HT-29 (cell line): ENCODE measurements at places on chromosomes 7 and 10. TPM values are rescaled to one million over a fixed set of nuclear protein-coding genes. Genes with fewer than 3 reads are reported as not detected.

Gene FKBP9
- 63.5 and 77.2 TPM in 2 replicates for total RNA-seq

Gene STEAP2
- total RNA-seq: 8.2 and 13.8 TPM in 2 replicates

Gene TSPAN14
- total RNA-seq: 58.3 and 65.1 TPM in 2 replicates

DNA sequence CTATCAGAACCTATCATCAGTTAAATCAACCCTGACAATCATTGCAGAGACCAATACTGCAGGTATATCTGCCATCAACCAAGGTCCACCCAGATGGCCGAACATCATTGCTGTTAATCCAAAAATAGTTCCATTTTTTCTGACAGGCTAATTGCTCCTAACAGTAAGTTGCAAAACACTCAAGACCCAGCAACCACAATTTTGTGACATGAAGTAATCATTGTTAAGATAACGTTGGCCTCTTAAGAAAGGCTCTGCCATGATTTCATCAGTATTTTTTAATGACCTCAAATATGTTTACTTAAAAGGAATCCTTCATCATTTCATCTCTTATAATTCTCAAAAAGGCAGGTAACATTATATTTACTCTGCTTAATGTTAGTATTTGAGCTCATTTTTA, 553.4 kb upstream of the POM121L12 start:
- no peak for DNase-seq

Gene RSPH10B
- total RNA-seq: 4.4 TPM in 1 of 2 replicates, not detected in the other

DNA sequence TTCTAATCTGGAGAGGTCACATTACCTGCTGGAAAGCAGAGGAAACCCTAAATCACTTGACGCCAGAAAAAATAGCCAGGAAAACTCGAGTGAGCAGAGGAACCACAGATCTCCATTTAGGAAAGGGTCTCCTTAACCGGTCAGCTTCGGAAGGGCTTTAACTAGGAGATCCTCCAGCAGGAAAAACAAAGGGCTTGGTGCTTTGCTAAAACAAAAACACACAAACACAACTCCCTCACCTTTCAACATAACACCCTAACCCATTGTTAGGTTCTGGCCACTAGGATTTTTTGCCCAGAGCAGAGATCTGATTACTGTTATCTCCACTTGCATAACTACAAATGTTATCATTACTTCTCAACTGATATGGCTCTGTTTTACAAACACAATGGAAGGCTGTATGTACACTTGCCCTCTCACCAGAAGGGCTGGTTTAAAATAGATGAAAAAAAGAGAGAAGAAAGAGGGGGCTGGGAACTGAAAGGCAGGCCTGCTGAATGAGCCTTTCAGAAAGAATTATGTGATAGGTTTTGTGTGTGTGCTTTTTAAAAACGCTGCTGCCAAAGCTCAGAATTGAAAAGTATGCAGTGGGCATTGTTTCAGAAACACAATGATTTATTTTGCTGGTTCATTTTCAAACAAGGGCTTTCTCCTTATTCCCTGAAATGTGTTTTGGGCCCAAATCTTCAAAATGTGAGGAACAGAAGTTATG, 161.5 kb downstream of the FGFR2 start:
- no peak for DNase-seq

Gene C10orf105
- total RNA-seq: 0.20 TPM in 1 of 2 replicates, not detected in the other

GRCh38 chr7:27875061-27875460, 135.1 kb downstream of the TAX1BP1 start:
- DNase-seq: no peak

Gene ATP6V0E2
- total RNA-seq: 92.6 and 93.3 TPM in 2 replicates

DNA sequence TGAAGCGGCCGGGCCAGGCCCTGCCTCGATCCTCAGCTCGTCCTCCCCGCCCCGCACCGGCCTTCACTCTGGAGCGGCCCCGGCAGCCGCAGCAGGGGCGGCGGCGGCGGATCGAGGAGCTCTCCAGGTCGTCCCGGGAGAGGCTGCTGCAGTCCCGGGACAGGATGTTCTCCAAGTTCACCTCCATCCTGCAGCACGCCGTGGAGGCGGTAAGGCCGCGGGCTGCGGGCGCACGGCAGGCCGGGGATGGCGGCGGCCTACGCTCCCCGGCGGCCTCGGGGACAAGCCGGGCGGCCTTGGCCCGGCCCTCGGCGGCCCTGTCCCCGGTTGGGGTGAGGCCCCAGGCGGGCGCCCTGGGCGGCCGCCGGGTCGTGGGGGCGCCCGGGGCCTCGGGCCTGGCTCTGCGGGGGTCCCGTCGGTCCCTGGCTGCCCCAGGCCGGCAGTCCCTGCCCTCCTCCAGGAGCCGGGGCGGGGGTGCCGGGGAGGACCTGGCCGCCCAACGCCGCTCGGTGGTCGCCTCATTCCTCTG, 399 bp downstream of the FHIP2A start:
- DNase-seq: no peak

Gene HERPUD2
- total RNA-seq: 20.3 and 20.8 TPM in 2 replicates

Gene KCND2
- not detected in 2 replicates for total RNA-seq

DNA sequence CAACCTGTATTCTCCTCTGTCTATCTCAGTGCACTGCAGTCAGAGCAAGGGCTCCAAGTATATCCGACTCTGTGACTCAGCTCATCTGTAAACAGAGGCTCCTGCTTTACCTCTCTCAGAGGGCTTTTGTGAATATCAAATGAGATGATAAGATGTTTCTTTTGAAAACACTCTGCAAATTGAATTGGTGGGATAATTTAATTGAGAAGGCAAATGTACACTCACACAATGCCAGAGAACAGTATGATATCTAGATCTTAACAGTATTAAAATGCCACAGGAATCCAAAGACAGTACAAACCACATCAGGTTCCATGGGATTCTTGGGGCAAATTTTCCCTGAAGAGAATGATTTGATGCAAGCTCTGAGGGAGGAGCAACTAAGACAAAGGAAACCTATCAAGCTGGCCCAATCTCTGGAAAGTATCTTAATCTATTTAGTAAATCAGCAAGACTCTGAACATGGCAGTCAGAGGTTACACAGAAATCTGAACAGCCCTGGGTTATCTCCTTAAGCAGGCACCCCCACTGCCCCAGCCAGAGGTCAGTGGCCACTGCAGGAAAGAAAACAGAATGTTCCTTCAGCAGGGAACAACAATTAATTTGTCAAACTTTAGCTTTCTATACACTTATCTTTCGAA, 45.9 kb downstream of the DOCK4 start:
- peak; percentile 41 for DNase-seq

Gene GIGYF1
- total RNA-seq: 44.6 and 46.9 TPM in 2 replicates

Gene KCNH2
- total RNA-seq: 2.2 and 2.8 TPM in 2 replicates

DNA sequence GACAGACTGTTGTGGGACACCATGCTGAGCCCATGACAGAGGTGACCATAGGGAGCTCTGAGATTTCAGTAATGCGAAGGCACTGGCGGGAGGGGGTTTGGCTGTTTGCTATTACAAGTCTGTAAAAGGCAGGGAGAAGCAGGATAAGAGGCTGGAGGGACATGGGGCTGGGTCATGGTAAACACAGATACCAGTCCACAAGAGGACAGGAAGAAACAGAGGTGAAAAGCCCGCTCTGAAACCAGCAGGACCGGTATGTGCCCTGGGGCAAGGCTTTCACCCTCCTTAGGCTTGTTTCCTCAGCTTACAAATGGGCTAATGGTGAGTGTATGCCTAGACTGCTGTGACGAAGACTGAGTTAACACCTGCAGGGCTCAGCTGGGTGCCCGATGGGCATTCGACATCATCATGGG, 34.1 kb downstream of the ANXA11 start:
- no peak for DNase-seq

Gene ARHGEF35
- total RNA-seq: 7.5 and 12.7 TPM in 2 replicates

DNA sequence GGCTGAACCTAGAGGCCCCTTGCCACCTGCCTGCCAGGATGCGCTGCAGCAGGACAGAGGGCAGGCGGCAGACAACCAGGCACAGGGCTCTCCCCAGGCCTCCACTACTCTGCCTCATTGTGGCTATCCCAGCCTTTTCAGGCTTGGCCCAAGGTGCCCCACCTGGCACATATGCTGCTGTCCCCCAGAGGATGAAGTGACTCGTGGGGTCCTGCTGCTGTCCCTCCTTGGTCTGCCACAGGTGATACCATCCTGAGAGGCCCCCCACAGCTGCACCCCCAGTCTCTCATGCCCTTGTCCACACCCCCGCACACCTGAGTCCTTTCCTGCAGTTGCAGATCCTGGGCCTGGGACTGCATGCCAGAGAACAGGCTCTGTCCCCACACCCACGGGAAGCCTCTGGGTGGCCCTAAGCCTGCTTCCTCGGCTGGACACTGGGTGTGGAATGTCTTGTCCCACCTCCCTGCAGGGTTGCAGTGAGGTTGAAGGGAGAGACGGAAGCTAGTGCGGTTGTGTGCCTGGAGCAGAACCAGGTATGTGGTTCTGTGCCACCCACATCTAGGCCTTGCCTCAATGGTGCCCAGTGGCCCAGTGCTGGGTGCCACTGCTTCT, 55.3 kb downstream of the RASGEF1A start:
- DNase-seq: no peak

Gene SPDYE5
- not detected in 2 replicates for total RNA-seq

Gene CAV2
- total RNA-seq: 14.0 and 14.8 TPM in 2 replicates

- DNase-seq: no peak
These were observed 38.0 kb downstream of the USP6NL start for GRCh38 chr10:11573497-11573896.

DNA sequence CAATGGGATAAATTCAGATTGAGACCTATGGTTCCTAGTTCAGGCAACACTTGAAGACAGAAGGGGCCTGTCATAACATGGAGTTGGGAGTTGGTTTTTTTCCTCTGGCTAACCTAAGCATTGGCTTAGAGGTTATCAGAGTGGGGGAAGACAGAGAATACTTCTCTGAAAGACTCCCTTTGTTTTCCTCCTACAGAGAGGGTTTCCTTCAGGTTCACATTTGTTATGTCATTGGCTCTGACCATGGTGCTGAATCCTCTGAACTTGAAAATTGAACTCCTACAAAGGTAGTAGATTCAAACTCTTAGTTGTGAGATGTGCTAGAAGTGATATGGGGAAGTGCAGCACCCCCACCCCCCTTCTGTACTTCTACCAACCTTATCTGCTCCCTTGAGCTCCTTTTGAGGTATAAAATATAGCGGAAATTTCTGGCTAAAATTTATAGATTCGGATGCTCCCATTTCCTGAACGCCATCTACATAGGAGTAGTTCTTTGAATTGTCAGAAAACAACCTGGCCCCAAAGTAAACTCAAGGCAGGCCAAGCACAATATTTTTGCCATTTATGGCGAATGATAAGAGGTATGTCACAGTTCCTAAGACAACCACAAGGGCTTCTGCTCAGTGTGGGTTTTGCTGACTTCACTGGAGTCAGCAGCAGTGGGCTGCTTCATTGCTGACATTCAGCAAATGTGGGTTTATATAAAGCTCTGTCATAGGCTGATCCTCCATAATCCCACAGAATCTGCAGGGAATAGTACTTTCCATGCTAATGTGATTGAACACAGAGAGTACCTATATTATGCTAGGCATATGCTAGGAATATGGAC, 131.6 kb upstream of the KLF14 start:
- no peak for DNase-seq

Gene PNLIP
- not detected in 2 replicates for total RNA-seq

DNA sequence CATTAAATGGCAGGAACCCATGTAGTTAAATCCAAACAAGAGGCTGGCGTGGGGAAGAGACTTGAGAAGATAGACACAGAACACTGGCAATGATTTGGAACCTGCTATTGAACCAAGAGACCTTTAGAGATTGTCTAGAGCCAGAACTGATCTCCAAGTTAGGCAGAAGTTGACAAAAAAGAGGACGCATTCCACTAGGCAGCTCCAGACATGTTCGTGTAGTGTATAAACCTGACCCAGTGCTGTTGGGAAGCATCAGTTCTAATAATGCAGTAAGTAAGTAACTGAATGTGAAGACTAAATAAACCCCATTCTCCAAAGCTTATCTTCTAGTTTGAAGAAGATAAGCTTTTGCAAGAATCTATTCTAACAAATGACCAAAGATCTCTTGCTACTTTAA, 50.8 kb downstream of the AP3M1 start:
- DNase-seq: no peak
